ENCODE measurements at places on chromosomes 7 and 10. TPM values are rescaled to one million over a fixed set of nuclear protein-coding genes. Genes with fewer than 3 reads are reported as not detected.

- no peak for DNase-seq
Measured at GRCh38 chr7:158166386-158167340, 421.0 kb downstream of the PTPRN2 start.

DNA sequence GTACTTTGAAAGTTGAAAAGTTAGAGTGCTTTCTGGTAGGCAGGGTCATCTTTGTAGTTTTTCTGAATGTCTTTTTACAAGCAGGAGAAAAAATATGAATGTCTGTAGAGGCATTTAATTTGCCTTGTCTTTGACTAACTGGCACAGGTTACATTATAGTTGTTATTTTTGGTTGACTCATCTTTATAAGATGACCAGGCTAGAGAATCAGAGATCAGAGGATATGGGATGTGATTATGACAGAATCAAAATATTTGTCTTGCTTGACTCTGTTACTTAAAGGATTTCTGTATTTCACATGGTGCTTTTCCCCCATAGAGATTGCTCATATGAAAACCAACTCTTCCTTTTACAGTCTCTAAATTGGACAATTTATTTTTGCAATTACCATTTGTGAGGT is 2.4 kb downstream of the ZMYND11 start:
- DNase-seq, result no peak

Gene OR9A2
- 0.99 TPM for total RNA-seq

DNA sequence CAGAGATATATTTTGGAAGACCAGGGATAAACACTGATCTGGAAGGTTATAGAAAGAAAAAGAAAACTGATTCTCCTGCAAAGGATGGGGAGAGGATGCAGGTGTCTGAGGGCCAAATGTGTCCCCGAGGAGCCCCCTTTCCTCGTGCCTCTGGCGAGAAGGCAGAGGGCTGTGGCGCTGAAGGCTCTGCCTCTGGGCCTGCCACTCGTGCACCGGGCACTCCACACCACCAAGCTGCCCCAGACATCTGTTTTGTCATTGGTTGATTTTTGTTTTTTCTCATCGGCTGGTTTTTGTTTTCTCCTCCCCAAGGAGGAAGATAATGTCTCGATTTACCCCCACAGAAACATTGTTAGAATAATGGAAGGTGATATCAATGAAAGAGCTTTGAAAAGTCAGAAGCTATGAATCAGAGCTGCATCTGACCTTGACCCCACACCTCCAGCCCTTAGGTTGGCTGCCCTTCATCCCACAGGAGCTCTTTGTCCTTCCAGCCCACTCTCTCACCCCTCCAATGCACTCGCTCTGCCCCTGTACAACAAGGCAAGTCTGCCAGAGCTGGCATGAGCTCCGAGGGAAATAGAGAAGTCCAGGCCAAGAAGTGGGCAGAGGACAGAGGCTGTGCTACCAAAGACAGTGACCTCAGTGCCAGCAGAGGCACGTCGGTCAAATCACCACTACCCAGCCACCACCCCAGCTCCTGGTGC is 124.8 kb downstream of the TCERG1L start:
- DNase-seq, result no peak

DNA sequence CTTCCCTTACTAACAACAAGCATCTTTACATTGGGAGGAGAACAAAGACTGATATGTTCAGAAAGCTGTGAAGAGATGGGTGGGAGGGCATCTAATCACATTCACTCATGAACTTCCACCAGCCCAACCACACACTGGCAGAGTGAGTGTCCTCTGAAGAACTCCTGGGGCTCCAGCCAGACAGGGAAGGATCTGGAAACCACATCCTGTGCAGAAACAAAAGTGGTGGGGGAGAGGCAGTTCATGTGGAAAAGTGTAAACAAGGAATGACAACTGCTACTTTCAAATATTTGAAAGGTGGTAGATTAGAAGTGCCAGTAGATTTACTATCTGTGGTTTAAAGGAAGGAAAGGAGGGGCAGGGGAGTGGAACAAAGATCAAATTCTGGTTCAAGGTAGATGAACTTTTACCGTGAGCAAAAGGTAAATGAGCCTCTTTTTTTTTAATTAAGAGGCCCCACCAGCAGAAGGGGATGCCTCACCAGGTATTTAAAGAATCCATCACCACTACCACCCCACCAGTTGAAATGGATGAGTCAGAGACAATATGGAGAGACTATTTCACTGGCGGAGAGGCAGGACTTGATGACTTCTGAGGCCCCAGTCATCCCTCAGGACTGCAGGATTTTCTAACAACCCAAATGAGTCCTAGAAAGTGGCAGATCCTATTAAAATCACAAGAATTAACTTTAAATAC is 34.5 kb downstream of the GOT1 start:
- peak; percentile 21 for DNase-seq

DNA sequence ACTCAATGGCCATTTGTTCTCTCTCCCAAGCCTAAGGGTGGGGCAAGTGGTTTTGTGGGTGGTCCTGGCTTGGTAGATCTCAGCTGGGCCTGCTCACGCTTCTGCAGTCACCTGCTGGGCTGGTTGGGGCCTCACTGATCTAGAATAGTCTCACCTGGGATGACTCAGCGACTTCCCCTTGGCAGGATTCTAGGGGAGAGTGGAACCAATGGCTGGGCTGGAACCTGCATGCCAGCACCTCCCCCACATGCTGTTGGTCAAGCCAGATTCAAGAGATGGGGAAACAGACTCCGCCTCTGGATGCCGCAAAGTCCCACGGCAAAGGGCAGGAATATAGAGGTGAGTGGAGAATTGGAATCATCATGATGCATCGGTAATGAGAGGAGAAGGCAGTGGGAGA is 292.9 kb upstream of the NPVF start:
- no peak for DNase-seq

GRCh38 chr10:132482090-132482800 is 55.3 kb upstream of the INPP5A start:
- DNase-seq, result peak; percentile 50
